ENCODE measurements at places on chromosomes 2 and 18. TPM values are rescaled to one million over a fixed set of nuclear protein-coding genes. Genes with fewer than 3 reads are reported as not detected.

- DNase-seq, result no peak
Measured at GRCh38 chr18:58097121-58097906, 53.3 kb downstream of the NEDD4L start.

The IL36A gene
- total RNA-seq, result not detected

DNA sequence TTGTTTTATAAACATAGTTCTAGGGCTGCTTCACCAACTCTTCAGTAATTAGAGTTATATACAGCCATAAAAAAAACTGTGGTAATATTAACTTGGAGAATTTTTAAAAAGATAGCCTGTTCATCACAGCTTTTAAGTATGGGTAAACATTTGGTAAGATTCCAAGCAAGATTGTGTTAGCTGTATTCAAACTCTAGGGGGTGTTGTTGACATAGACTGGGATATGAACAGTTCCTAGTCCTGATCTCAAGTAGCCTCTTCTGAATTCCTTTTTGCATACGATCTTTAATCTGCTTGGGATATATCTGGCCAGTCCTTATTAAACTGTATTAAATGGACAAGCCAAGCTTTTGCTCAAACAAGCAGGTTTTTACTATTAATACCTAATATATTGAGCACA, 13.4 kb downstream of the NOP58 start:
- DNase-seq, result no peak

DNA sequence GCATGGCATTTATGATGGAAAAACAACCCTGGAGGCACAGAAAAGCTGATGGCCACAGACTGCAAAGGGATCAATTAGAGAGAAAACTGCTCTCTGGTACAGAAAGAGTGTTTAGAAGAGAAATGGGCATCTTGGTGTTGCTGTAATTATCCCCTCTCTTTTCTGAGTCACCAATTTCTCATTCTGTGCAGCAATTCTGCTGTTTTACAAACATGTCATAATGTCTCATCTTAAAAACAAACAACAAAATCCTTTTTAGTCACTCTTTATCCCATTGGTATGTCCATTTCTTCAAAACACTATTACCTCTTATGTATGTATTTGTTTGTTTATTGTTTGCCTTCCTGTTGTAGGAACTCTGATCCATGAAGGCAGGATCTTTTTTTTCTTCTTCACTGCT, 73.9 kb upstream of the HK2 start:
- DNase-seq, result no peak

The TLX2 gene
- not detected for total RNA-seq

DNA sequence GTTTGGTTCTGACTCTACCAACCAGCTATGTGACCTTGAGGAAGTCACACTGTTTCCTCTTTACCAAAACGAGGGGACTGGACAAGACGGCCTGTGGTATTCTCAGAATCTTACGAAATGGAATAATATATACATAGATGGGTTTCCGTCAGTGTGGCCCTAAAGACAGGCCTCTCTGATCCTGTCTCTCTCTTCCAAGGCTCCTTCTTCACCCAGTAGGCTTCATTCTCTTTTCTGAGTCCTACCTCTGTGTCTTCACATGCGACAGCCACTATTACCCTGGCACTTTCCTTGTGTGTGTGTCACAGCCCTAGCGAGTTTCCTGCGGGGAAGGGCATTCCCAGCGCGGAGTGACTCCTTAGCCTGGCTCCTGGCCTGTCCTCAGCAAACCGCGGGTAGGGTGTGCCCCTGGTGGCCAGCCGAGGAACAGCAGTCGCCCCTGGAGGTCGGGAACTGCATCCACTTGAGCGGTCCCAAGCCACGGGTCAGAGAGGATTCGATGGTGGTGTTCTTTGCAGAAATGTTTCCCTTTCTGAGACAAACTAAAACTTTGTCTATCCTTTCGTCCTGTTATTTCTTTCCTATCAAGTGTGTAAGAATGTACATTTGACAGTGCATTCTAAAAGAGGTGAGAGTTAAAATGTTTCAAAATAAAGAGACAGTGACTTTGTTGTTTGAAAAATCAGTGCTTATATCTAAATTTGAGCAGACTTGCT, 63.3 kb downstream of the RAB31 start:
- peak; percentile 29 for DNase-seq

GRCh38 chr2:226893216-226893615, 57.4 kb downstream of the RHBDD1 start:
- peak; percentile 95 for DNase-seq

The SP140 gene
- total RNA-seq, result 0.49 TPM

DNA sequence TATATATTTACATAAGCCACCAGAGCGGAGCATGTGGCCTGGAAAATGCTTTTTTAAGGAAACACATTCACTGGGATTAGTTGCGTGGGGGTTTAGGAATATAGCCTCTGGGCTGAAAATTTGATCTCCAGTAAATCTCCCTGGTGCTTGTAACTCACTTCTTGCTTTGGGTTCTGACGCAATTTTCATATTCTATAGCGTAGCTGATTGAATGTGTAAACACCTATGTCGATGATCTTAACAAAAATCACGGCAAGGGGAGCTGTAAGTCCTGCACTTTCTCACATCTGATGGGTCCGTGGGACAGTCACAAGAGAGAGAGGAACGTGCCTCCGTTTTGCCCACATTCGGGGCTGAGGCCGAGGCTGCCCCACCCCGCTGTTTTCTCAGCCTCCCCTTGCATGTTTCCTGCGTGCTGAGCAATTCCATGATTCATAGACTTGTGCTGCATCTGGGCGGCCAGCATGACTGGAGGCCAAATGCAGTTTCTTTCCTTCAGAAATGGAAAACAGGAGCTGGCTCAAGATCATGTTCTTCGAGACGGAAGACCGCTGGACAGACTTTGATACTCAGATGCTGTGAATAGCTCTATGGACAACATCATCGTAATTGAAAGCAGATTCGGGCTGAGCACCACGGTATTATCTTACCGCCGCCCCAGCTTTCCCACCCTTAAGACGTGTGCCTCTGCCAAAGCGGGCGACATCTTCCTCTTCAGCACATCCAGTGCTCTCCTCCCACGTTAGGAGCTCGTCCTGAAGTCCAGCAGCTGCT, 109.2 kb downstream of the TMEM18 start:
- peak; percentile 82 for DNase-seq

GRCh38 chr2:61263830-61264229, 101.8 kb downstream of the C2orf74 start:
- no peak for DNase-seq

The TWSG1 gene
- total RNA-seq, result 50.1 TPM

The DES gene
- total RNA-seq, result 318 TPM

Measured in skin of body (tissue), 3 donors.